GM12865 (cell line): ENCODE measurements at places on chromosomes 3 and 15.
A peak's percentile ranks its signal among the peaks of the same experiment; 100 is the strongest.

GRCh38 chr3:185630182-185630622, 44.1 kb downstream of the SENP2 start:
- DNase-seq, result no peak

- no peak for DNase-seq
These were observed 55.1 kb upstream of the SLC25A26 start for GRCh38 chr3:66165660-66166059.

DNA sequence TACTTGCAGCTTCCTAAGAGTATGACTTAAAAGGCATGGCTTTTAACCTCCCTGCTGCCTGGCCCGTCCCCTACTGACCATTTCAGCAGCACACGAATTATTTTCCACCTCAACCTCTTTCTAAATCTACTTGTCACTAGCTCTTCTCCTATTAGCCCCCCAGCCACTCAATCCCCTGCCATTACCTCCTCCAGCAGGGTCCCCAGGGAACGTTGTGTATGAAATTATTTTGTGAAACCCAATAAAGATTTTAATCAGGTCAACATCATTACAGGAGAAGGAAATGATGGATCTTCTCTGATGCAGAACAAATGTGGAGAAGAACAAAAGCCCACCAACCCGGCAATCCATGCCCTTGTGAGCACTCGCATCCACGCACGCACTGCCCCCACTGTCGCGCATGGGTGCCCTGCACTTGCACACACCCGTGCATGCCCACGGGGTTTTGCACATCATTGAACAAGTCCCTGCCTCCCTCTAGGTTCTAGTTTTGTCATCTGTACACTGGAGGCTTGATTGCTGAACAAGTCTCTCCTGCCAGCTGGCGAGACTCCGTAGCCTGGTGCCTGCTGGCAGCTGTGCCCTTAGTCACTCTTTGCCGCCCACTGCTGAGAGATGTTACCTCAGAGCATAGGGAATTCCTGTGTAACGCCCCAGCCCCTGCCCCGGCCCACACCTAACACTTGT, 51.6 kb downstream of the LINGO1 start:
- DNase-seq, result no peak

DNA sequence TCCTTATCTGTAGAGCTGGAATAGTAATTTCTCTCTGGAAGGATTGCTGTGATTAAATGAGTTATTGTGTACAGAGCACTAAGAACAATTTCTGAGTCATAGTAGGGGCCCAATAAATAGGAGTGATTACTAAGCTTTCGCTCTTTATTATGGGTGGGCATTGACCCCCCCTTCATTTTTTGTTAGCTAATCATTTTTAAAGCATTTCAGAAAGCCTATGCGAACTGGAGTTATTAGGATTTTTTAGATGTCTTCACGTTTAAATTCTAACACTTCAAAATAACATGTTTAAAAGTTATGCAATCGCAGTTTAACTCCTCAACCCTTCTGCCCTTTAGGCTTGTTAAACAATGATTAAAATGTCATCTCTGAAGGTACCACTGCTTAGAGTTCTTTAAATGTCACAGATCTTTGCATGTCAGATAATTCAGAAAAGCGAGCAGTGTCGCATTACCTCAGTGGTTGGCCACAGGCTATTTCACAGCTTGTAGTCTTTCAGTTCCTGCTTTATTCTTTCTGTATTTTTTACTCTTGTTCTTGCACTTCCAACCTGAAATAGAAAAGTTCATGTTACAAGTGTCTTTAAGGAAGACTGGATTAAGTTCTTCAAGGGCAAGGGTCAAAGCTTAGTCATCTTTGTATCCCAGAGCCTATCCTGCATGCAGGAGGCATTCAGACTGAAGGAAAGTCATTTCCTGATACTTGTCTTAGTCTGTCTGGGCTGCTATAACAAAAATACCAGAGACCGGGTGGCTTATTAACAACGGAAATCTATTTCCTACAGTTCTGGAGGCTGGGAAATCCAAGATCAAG, 102.9 kb downstream of the FNDC3B start:
- DNase-seq, result peak; percentile 86

GRCh38 chr15:72970933-72971760, 81.1 kb upstream of the NEO1 start:
- DNase-seq, result no peak

- DNase-seq, result no peak
These were observed 23.8 kb downstream of the SEMA6D start for GRCh38 chr15:47741082-47741481.

DNA sequence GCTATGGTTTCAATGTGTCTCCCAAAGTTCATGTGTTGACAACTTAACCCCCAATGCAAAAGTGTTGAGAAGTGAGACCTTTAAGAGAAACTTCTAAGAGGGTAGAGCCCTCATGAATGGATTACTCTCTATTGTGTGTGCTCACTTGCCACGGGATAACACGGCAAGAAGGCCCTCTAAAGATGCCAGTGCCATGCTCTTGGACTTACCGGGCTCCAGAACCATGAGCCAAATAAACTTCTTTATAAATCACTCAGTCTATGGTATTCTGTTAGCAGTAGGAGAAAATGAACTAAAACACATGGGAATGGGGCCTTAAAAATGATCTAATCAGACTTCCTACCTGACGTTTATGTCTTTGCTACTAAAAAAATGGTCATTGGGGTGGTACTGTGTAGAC, 2.6 kb upstream of the TCF12 start:
- no peak for DNase-seq

GRCh38 chr3:168990134-168990533, 673.4 kb downstream of the MECOM start:
- no peak for DNase-seq

- no peak for DNase-seq
These were observed 124.2 kb downstream of the ASB7 start for GRCh38 chr15:100726421-100727190.

GRCh38 chr15:51647128-51647562, 24.6 kb upstream of the DMXL2 start:
- DNase-seq, result peak; percentile 11

GRCh38 chr3:47410417-47410720, 29.5 kb downstream of the PTPN23 start:
- DNase-seq, result no peak

GRCh38 chr15:94834494-94834893, 603.1 kb downstream of the MCTP2 start:
- no peak for DNase-seq

GRCh38 chr3:14989943-14990779, 42.8 kb downstream of the NR2C2 start:
- no peak for DNase-seq

DNA sequence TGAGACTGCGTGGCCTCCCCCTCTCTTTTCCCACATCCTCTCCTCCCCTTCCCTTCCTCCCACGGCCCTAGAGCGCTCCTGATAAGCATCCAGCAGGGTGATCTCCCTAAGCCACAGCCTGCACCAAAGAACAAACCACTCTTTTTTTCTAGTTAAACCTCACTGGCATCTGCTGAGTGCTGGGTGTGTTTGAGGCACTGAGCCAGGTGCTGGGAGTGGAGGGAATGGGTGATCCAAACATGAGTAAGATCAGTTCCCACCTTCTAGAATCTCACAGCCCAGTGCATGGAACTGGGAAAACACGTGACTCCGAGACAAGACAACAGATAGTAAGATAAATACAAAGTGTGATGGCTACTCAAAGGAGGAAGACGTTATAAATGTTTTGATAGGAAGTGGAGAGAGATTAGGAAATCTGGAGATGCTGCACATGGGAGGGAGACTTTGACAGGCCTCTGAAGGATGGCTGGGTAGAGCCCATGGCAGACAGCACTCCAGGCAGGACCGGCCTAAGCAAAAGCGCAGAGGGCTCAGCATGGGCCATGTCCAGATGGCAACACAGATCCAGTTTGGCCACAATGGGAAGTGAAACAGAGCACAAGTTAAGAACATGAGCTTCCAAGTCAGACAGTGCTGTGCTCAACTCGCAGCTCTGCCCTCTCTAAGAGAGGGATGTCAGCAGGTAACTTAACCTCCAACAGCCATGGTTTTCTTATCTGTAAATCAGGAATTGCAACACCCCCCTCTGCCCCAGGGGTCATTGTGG, 55.6 kb downstream of the CCR3 start:
- peak; percentile 37 for DNase-seq

- DNase-seq, result no peak
These were observed 58.4 kb upstream of the ATP2C1 start for GRCh38 chr3:130835483-130835882.

DNA sequence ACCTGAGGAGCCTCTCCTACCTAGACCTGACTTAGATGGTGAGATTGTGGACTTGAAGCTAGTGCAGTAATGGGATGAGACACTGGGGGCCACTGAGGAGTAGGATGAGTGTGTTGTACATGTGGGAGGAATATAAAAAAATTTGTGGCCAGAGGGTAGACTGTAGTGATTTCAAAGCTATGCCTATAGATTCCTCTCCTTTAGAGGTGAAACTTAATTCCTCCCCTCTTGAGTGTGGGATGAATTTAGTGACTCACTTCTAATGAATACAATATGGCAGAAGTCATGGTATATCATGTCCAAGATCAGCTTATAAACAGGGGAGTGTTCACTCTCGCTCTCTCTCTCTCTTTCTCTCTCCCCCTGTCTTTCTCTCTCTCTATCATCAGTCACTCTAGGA, 6.7 kb downstream of the ZNF860 start:
- DNase-seq, result no peak

DNA sequence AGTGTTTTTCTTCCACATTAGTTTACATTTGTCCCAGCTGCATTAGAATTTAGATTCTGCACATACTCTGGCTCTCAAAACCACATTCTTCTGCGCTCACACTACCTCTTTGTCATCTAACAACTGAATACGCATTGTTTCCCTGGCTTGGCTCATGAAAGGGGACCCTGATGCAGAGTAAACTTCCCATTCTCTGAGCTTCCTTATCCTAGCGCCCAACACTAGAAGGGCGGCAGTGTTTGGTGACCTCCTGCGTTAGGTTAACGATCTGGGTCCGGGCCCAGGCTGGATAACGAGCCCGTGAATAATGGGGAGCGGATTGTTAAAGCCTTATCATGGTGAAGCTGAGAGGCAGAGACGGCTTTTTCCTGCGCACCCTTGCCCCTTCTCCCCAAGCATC, 63.9 kb downstream of the ETV5 start:
- no peak for DNase-seq

- DNase-seq, result no peak
These were observed 50.5 kb downstream of the NMD3 start for GRCh38 chr3:161271646-161272045.
